ENCODE measurements at places on chromosomes 12 and 14.

DNA sequence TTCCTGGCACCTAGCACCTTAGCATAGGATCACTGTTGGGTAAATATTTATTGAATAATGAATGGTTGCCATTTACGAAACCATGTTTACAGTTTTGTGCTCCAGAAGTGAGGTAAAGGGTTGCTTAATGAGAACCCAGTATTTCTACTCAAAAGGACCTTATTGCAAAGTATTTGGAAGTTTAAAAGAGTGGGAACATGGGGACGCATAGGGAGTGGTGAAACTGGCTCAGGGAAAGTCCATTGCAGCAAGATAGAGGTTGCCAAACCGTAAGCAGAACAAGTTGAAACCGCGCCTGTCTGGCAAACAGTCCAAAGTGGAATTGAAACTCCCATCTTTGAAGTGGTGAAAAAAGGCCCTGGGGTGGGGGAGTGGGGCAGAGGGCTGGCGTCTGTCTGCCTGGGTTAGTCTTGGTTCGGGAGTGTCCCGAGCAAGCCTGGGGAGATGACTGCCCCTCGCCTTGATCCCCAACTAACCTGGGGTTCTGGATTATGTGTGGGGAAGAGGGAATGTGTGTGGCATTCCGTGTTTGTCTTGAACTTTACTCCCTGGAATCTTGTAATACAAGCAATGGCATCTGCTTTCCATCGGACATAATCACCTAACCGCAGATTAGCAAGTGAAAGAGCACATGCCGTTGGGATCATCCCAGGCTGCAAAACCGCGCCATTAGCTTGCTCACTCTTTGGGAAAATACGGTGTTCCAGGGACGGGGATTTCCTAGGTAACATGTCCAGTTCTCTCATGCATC is 7.2 kb downstream of the ALDH2 start:
- H3K27me3 ChIP-seq: peaks cover 29% of the 10 kb centered on the region
- H3K27ac ChIP-seq: no peak overlapping the region
- no peaks in the 10 kb centered on the region for H3K4me1 ChIP-seq
- no peaks in the 10 kb centered on the region for H3K36me3 ChIP-seq
- no peak overlapping the region for H3K4me3 ChIP-seq

GRCh38 chr12:90729736-90730135 is 225.2 kb downstream of the CCER1 start:
- DNase-seq: no peak
- no peak overlapping the region for H3K4me3 ChIP-seq
- H3K27me3 ChIP-seq: no peaks in the 10 kb centered on the region

- no peaks in the 10 kb centered on the region for H3K4me1 ChIP-seq
- peaks cover 70% of the 10 kb centered on the region for H3K27me3 ChIP-seq
- no peak overlapping the region for H3K4me3 ChIP-seq
Observed at GRCh38 chr12:52741375-52742195, 35.6 kb downstream of the KRT76 start.

DNA sequence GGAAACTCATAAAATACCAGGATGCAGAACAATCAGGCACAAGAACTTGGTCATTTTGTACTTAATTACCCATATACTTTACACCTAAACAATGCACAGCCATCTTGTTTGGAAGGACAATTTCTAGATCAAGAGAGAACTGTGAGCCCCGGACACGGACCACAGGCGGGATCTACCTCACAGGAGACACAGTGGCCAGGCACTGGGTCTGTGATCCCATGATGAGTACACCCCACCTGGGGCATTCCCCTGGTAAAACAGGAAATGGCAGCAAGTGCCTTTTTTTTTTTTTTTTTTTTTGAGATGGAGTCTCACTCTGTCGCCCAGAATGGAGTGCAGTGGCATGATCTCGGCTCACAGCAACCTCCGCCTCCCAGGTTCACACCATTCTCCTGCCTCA is 15.2 kb downstream of the GOLGA3 start:
- peaks cover 13% of the 10 kb centered on the region for H3K4me1 ChIP-seq
- no peaks in the 10 kb centered on the region for H3K27me3 ChIP-seq
- H3K36me3 ChIP-seq: peaks cover 28% of the 10 kb centered on the region
- H3K4me3 ChIP-seq: no peak overlapping the region
- no peak for DNase-seq
- no peak overlapping the region for H3K27ac ChIP-seq

DNA sequence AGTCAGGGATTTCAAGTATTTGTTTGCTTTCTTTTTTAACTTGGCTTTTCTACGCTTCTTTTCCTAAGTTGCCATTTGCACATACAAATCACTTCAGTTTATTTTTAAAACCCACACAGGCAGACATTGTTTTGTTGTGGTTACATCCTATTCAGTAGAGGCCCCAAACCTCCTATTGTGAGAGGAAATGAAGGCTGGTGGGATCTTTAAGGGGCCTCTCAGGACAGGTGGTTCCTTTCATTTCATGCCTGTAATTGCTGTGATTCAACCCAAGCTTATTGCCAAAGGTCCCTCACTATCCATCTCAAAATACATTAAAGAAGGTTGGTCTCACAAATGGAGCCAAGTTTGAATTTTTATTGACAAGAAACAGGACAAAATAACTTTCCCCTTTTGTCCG is 257.1 kb downstream of the ADAMTS20 start:
- H3K27ac ChIP-seq: no peak overlapping the region
- DNase-seq: no peak
- no peaks in the 10 kb centered on the region for H3K4me1 ChIP-seq
- no peaks in the 10 kb centered on the region for H3K36me3 ChIP-seq
- H3K4me3 ChIP-seq: no peak overlapping the region

DNA sequence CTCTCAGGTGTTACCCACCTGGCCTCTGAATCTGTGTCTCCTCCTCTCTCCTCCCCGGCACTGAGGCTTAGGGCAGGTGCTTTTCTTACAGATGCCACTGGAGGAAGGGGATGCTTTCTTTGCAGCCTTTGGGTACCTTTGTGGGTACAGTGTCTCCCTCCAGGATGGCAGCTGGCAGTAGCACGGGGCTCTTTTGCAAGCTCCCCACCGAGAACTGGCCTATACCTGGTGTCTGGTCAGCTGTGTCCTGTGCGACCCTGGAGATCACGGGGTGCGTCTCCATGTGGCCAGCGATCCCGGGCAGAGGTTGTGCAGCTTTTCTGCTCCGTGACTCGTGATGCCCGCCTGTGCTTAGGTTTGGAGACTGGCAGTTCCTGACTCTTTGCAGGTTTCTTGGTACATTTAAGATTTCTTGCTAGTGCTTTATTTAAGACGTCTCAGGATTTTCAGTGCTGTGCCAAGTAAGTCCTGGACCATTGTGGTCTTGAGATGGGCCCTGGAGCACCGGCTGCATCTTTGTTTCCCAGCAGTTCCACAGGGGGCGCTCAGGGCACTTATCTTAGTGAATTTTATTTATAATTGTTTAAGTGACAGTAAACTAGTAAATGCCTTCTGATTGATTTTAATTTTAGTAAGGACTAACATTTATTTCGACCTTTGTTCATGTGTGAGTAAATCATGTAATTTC is 68.9 kb downstream of the DDX51 start:
- peaks cover 33% of the 10 kb centered on the region for H3K36me3 ChIP-seq
- H3K4me1 ChIP-seq: peaks cover 5% of the 10 kb centered on the region
- no peak overlapping the region for H3K4me3 ChIP-seq
- H3K27ac ChIP-seq: no peak overlapping the region
- H3K27me3 ChIP-seq: no peaks in the 10 kb centered on the region

GRCh38 chr14:106792543-106792942 is 1266.2 kb downstream of the TMEM121 start:
- H3K27me3 ChIP-seq: peaks cover 33% of the 10 kb centered on the region
- peaks cover 12% of the 10 kb centered on the region for H3K4me1 ChIP-seq
- no peak for DNase-seq

GRCh38 chr14:53501361-53502211 is 348.5 kb upstream of the DDHD1 start:
- H3K27me3 ChIP-seq: no peaks in the 10 kb centered on the region
- H3K36me3 ChIP-seq: peaks cover 4% of the 10 kb centered on the region
- H3K4me3 ChIP-seq: no peak overlapping the region
- H3K27ac ChIP-seq: no peak overlapping the region

DNA sequence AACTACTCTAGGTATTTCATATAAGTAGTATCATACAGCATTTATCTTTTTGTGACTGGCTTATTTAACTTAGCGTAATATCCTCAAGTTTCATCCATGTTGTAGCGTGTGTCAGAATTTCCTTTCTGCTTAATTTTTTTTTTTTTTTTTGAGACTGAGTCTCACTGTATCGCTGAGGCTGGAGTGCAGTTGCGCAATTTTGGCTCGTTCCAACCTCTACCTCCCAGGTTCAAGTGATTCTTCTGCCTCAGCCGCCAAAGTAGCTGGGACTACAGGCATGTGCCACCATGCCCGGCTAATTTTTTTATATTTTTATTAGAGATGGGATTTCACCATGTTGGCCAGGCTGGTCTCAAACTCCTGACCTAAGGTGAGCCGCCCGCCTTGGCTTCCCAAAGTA is 28.9 kb downstream of the PNMA1 start:
- H3K27me3 ChIP-seq: no peaks in the 10 kb centered on the region
- no peak for DNase-seq
- no peaks in the 10 kb centered on the region for H3K4me1 ChIP-seq
- no peak overlapping the region for H3K4me3 ChIP-seq

GRCh38 chr12:120094485-120094884 is 22.1 kb downstream of the RAB35 start:
- H3K36me3 ChIP-seq: peaks cover 50% of the 10 kb centered on the region
- H3K27me3 ChIP-seq: no peaks in the 10 kb centered on the region
- H3K27ac ChIP-seq: peak overlapping the region; percentile 32
- no peak for DNase-seq

- H3K36me3 ChIP-seq: no peaks in the 10 kb centered on the region
- DNase-seq: no peak
- H3K4me3 ChIP-seq: no peak overlapping the region
Observed at GRCh38 chr12:97650242-97650641, 187.6 kb downstream of the RMST start.

- peaks cover 50% of the 10 kb centered on the region for H3K27me3 ChIP-seq
- no peak overlapping the region for H3K27ac ChIP-seq
- no peak overlapping the region for H3K4me3 ChIP-seq
Observed at GRCh38 chr14:61264010-61264571, 17.0 kb downstream of the TMEM30B start.

DNA sequence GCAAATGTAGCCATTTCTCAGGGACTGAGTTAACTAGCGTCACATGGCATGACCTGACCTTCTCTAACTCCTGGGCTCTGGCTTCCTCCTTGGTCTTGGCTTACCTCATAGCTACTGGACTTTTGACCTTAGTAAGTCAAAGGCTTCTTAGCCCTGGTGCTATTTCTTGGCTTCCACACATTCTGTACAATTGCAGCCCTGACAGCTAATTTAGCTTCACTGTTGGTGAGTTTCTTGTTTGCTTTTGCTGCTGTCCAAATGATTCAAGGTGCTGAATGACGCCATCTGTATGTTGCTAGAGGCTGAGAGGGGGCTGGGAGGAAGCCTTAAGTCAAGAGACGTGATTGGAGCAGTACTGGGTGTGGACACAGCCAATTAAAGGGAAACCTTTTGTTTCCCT is 202.7 kb downstream of the PRKD1 start:
- no peaks in the 10 kb centered on the region for H3K4me1 ChIP-seq
- no peak for DNase-seq
- H3K36me3 ChIP-seq: peaks cover 2% of the 10 kb centered on the region
- H3K27me3 ChIP-seq: no peaks in the 10 kb centered on the region
- H3K27ac ChIP-seq: no peak overlapping the region

DNA sequence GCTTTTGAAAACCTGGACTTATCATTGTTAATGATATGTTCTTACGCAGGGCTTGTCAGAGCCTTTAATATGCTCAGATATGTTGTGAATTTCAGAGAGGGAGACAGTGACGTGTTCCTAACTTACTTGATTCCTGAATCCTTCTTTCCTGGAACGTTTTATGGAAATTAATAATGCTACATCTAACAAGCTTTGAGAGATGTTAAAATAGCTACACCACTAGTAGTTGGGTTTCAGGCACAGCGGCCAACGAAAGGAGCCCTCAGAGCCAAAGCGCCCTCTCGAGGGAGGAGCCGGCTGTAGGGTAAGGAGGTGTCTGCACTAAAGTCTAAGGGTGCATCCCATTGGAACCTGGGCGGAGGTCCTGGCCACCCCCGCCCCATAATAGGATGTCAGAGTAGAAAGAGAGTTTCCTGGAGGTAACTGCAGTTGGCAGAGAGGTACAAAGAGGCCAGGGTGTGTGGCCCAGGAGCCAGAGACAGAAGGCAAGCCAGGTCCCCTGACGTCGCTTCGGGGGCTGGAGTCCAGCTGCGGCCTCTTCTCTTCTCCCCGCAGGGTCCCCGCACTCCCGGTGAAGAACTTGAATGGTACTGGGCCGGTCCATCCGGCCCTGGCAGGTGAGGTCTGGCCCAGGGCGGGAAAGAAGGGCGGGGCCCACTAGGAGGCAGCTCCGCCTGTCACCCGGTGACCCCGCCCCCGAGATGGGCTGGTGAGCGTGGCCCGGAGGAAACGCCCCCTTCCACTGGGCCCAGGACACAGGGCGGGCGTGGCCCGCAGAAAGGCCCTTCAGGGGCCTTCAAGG is 36.3 kb downstream of the DTX1 start:
- no peak overlapping the region for H3K27ac ChIP-seq
- H3K4me1 ChIP-seq: peaks cover 58% of the 10 kb centered on the region
- H3K4me3 ChIP-seq: no peak overlapping the region
- peaks cover 1% of the 10 kb centered on the region for H3K36me3 ChIP-seq
- H3K27me3 ChIP-seq: no peaks in the 10 kb centered on the region
- DNase-seq: no peak

DNA sequence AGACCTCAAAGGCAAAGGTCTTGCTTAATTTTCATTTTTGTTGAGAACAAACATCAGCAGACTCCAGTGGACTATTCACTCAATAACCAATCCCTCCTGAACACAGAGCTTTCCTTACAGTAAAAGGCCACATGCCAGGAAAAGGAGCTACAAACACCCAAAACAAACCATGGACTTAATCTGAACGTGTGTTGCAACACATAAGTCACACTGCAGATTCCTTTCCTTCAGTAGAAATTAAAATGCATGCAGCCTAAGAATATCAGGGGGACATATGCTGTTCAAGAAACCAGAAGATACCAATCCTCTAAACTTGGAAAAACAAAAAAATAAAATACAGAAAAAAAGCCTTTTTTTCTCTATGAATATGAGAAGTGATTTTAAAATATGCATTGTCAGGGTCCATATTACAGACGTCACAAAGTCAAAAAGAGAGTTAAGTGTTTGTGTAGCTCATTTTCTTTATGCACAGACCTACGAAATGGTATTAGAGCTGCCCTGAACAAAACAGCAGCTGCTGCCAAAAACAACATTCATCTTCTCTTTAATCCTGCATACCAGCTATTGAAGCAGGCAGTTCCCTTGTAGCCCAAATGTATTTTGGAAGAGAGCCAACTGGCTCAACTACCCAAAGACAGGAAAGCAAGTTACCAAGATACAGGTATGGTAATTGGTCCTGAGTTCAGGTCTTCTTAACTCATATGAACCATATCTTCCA is 26.2 kb downstream of the KITLG start:
- H3K27ac ChIP-seq: no peak overlapping the region
- DNase-seq: no peak
- no peaks in the 10 kb centered on the region for H3K4me1 ChIP-seq
- no peaks in the 10 kb centered on the region for H3K36me3 ChIP-seq

GRCh38 chr12:108146035-108146893 is 17.2 kb downstream of the WSCD2 start:
- no peak overlapping the region for H3K4me3 ChIP-seq
- DNase-seq: no peak

- no peak overlapping the region for H3K27ac ChIP-seq
- H3K4me1 ChIP-seq: no peaks in the 10 kb centered on the region
- H3K4me3 ChIP-seq: no peak overlapping the region
- DNase-seq: no peak
- H3K27me3 ChIP-seq: peaks cover 45% of the 10 kb centered on the region
Observed at GRCh38 chr12:95446506-95446900, 27.4 kb upstream of the METAP2 start.

Measured in central memory CD8-positive, alpha-beta T cell (primary cell).